ENCODE measurements at places on chromosomes 5 and 9.

DNA sequence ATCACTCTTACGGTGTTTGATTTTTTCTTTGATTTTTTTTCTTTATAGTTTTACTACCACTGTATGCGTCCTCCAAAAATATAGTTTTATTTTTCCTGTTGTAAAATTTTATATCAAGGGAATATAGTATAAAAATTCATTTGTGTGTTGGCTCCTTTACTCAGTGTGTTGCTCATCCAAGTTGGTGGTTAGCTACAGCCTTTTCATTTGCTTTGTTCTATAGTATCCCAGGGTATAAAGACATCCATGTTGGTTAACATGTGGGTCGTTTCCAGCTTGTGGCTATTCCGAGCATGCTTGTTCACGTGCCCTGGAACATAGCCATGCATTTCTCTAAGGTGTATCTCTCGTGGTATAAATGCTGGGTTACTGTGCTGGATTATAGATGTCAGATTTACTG lies 54.8 kb upstream of the DAB2 start:
- DNase-seq: no peak

DNA sequence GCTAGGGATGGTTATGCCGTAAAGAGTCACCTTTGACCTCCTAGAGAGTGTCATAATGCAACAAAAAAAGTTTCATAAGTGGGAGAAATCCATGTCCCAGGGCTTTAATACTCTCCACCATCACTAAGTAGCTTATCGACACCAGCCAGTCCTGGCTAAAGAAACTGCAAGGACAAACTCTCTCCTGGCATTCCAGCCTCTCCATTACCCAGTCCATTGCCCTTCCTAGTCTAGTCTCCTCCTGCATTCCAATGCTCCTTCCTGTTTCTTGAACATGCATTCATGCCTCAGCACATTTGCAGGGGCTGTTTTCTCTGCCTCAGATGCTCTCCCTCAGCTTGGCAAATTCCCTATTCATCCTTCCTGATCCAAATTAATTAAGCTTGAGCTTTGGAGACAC lies 364.1 kb downstream of the BRINP1 start:
- DNase-seq: no peak

- no peak for DNase-seq
These were observed 100.1 kb downstream of the SPEF2 start for GRCh38 chr5:35717718-35718117.

DNA sequence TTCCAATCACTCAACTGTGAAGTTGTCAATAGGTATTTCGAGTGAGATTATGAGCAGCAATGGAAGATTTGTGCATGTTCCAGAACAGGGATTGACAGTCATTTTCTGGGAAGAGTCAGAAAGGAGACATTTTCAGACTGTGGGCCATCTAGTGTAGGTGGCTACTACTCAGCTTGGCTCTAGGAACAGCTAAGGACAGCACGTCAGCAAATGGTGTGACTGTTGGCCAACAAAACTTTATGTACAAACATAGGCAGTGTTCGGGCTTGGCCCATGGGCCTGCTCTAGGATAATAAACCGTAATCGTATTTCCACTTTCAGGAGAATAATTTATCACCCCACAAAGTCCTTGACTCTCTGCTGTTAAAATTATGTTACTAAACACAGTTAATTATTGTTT lies 143.6 kb downstream of the ADCY2 start:
- DNase-seq: no peak

DNA sequence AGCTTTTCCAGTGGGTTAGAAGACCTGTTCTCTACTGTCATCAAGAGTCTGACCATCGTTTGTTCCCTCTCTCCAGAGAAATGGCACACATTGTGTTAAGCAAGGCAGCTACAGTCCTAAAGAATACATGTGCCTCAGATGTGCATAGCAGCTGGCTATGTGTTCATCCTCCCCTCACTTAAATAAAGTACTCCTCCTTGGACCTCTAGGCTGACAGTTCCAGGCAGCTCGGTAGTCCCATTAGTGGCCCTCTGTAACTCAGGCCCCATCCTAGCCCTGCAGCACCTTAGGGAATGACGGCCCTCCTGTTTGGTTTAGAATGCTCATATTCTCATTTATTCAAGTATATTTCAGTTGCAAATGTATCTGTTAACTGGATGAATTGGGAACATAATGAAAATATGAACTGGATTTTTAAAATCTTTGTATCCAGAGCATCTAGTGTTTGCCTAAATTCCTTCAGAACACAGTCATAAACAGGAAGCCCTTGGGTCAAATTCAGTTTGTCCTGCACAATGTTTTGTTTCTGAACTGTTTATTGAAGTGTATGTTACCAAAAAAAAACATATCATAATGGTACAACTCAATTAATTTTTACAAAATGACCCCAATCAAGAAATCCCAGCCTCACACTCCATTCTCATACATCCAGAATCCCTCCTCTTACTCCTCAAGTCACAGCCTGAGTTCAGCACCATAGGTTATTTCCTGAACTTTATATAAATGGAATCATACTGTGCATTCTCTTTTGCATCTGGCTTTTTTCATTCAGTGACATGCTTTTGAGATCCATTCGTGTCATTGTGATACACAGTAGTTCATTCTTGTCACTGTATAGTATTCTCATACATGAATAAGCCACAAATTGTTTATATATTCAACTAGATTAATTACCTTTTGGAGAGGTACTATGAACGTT lies 1.6 kb upstream of the ASPN start:
- DNase-seq: peak; percentile 59

DNA sequence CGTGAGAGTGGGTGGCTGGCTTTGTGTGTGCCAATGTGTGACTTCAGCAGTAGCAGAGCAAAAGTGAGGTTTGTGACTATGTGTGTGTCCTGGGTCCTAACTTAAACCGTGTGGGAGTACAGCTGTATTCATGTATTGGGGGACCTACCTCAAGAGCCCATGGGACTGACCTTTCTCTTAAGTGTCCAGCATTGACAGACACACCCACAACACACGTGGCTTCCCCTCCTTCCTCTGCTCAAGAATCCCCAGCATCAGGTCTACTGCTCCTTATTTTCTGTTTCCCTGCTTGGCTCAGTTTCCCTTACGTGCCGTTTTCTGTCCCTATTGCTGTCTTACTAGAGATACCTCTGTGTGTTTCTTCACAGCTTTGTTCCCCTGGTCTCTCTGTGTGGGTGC lies 616 bp downstream of the IL11RA start:
- DNase-seq: peak; percentile 35

- no peak for DNase-seq
These were observed 161.3 kb downstream of the YIPF5 start for GRCh38 chr5:144009116-144009515.

- DNase-seq: no peak
These were observed 24.1 kb downstream of the GSN start for GRCh38 chr9:121292051-121292450.

GRCh38 chr5:96984506-96985192 lies 48.8 kb downstream of the LNPEP start:
- no peak for DNase-seq

- peak; percentile 73 for DNase-seq
These were observed 213.3 kb downstream of the SEMA6A start for GRCh38 chr5:116361171-116361967.

DNA sequence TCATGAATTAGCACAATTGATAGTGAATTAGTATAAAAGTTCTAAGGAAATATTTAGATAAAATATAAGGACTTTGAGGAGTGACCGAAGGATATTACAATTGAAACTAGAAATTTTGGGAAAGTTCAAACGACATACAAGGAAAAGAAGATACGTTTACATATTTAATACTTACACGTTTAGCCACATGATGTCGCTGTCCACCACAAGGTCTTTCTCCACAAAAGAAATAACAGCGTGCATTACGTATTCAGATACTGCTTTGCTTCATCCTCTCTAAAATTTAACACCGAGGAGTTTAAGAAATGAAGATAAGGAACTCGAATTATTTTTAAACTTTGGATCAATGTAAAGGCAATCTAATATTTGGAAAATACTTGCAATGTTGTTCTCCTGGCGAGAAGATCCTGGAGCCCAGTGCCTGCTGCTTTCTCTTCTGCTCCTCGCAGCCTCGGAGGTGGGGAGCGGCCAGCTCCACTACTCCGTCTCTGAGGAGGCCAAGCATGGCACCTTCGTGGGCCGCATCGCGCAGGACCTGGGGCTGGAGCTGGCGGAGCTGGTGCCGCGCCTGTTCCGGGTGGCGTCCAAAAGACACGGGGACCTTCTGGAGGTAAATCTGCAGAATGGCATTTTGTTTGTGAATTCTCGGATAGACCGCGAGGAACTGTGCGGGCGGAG lies at the start of gene PCDHA3:
Gene PCDHA3 (plus strand): TSS at position 242 of the 678 bp plus-strand sequence.
- DNase-seq: peak; percentile 18
